ENCODE measurements at places on chromosomes 4 and X.

DNA sequence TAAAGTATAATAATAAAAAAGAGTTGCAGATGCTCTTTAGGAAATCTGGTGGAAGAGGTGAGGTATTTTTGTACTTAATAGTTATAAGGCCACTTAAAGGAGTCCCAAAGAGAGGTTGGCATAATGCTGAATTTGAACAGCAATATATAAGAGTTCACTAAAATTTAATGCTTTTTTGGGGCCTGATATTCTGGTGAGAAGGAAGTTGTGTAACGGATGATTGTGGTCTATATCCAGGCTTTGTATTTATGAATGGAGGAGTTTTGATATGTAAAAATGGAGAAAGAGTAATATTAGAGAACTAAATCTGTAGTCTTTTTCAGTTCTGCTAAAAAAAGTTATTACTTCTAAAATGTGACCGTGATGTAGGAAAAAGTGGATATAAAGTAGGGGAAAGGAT, 20.4 kb downstream of the BMP2K start:
- no peak for DNase-seq

GRCh38 chr4:40196724-40197281, at the start of gene RHOH:
TSS of gene RHOH (plus strand) at chr4:40197031. CDS start at chr4:40243387, 46,356 bp downstream.
- peak; percentile 78 for DNase-seq

- DNase-seq: no peak
Measured at GRCh38 chr4:8591626-8592365, 769 bp upstream of the CPZ start.

- DNase-seq: no peak
Measured at GRCh38 chrX:2820136-2820771, 8.5 kb upstream of the GYG2 start.

DNA sequence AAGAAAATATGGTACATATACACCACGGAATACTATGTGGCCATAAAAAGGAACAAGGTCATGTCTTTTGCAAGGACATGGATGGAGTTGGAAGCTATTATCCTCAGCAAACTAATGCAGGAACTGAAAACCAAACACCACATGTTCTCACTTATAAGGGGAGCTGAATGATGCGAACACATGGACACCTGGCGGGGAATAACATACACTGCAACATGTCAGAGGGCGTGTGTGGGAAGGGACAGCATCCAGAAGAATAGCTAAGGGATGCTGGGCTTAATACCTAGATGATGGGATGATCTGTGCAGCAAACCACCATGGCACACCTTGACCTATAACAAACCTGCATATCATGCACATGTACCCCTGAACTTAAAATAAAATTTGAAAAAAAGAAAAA, 19.5 kb upstream of the CNKSR2 start:
- no peak for DNase-seq

GRCh38 chrX:153669174-153669890, 4.3 kb downstream of the PNCK start:
- DNase-seq: peak; percentile 37

DNA sequence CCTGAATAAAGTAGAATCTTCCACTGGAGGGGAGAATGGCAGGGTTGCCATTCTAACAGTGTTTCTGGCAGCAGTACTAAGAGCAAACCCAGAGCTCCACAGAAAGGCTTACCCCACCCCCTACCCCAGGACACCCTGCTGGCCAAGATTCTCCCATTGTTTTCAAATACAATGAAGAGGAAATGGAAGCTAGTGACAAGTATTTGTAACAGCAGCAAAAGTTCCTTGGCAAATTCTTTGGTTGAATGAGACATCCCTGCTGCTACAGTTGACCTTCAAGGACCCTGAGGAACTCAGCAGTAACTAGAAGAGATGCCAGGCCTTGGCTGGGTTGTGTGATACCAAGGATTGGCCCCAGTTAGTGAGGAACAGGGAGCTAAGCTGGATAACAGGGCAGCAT, 124.2 kb upstream of the DGKK start:
- no peak for DNase-seq

GRCh38 chrX:105869701-105870100, 47.4 kb downstream of the NRK start:
- DNase-seq: no peak

- DNase-seq: peak; percentile 55
Measured at GRCh38 chr4:77821775-77822174, 2.6 kb upstream of the CNOT6L start.

- no peak for DNase-seq
Measured at GRCh38 chr4:91322961-91323360, 980.8 kb upstream of the GRID2 start.

- DNase-seq: no peak
Measured at GRCh38 chr4:74095482-74095881, 3.5 kb downstream of the CXCL2 start.

GRCh38 chrX:64205441-64205734, at the start of gene AMER1:
TSS of gene AMER1 (minus strand) at chrX:64205708. CDS start at chrX:64193286, 12,422 bp downstream.
- no peak for DNase-seq

- DNase-seq: no peak
Measured at GRCh38 chr4:38129460-38130227, 169.4 kb downstream of the PTTG2 start.

GRCh38 chr4:116866106-116866505, 219.3 kb downstream of the TRAM1L1 start:
- no peak for DNase-seq

DNA sequence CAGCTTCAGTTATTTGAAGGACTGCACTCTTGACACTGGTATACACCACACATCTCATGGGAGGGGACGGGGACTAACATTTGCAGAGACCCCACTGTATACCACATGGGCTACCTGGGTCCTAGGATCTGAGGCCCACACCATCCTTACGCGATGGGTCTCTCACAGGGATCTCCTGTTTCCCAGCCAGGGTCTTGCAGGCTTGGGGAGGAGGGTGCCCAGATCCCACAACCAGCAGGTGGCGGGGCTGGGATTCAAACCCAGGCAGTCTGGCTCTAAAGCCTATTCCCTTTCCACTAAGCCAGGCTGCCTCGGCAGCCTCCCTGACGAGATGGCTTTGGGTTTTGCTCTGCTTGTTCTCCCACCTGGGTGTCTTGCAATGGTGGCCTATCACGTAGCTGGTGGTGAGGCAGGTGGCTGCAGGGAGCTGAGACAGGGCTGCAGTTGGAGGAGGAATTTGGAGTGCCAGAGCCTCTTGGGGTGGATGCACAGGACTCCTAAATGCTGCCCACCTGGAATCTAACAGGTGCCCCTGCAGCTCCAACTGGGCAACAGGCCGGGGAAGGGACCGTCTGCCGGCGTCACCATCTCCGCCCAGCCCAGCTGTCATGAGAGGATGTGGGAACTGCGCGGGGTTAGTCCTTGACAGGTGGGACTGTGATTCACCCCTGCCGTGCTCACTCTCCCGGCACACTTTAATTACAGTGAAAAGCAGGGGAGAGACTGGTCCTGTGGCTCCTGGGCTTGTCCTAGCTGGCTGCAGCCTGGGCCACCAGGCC, 110.7 kb downstream of the PSAPL1 start:
- no peak for DNase-seq
